EL (cell line): ENCODE measurements at places on chromosomes 13 and 19.

DNA sequence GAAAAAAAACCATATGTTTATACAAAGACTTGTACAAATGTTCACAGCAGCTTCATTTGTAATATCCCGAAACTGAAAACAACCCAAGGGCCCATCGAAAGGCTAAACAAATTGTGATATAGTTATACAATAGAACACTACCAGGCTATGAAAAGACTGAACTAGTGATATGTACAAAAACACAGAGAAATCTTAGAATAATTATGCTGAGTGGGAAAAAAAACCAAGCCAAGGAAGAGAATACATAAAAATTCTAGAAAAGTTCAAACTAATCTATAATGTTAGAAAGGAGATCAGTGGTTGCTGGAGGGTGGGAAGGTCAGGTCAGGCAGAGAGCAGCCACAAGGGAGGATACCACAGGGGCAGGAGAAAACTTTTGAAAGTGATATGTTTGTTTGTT lies 7.8 kb downstream of the PABPC3 start:
- no peak for DNase-seq

GRCh38 chr13:105616333-105617075 lies 919.0 kb downstream of the EFNB2 start:
- DNase-seq: peak; percentile 23

DNA sequence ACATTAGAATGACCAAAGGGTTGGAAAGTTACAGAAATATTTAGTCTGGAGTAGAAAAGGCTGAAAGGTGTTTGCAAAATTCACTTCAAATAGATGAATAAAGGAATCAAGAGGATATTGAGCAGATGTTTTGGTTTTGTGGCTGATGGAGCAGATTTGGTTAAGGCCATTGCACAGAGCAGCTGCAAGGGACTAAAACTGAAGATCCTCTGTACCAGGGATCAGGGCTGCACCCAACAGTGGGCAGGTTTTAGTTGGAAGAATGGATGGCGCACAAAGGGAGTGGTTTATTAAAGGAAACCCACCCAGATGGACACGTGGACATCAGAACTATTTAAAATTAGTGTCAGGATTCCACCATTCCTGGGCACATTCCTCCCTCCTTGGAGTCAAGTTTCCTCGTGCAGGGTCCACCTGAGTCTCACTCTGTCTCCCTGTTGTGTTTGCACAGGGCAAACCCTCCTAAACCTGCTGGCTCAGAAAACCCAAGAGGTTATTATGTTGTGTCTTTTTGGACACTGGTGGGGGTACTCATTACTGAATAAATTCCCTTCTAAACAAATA lies 9.2 kb upstream of the UBAC2 start:
- DNase-seq: no peak

DNA sequence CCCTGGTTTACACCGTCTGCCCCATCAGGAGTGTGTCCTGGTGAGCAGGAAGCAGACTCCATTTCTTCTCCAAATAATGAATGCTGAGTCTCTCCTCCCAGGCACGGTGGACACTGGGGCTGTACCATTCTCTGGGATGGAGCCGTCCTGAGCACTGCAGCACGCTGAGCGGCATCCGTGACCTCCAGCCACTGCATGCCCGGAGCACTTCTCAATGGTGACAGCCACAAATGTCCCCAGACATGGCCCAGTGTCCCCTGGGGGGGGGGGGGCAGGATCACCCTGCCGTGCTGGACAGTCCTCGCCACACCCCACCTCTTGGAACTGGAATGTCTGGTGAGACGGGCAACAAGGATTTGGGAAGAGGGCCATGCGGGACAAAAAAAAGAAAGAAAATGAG lies 37.4 kb downstream of the GNG7 start:
- DNase-seq: no peak

GRCh38 chr19:45591004-45591637 lies 6.5 kb upstream of the OPA3 start:
- DNase-seq: no peak

GRCh38 chr13:87274209-87274819 lies 396.9 kb upstream of the SLITRK5 start:
- no peak for DNase-seq

DNA sequence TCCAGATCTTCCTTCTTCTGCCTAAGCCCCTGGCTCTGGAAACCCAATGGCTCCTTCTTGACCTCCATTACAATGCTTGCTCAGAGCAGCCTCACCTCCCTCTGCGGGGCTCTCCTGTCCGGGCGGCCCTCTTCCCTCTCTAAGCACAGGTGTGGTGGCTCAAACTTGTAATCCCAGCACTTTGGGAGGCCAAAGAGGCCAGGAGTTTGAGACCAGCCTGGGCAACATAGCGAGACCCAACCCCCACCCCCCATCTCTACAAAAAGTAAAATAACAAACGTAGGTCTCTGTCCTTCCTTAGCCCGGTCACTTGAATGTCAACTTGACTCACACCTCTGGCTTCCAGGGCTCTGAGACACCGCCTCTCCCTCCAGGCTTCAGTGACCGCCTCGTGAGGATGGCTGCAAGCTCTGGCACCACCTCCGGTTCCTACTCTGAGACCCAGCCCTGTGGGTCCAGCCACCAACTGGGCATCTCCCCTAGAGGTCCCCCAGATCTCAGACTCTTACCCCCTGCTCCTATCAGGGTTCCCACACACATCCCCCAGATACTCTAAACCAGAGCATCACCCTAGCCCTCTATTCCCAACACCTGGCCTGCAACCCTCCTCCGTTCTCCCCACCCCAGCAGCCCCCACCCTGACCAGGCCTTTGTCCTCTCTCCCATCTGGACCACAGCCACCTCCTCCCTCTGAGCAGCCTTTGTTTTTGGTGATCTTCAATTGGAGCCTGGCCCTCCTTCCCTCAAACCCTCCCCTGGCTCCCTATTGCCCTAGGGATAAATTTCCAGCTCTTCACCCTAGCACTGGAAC lies 4.7 kb upstream of the TLE2 start:
- DNase-seq: no peak

DNA sequence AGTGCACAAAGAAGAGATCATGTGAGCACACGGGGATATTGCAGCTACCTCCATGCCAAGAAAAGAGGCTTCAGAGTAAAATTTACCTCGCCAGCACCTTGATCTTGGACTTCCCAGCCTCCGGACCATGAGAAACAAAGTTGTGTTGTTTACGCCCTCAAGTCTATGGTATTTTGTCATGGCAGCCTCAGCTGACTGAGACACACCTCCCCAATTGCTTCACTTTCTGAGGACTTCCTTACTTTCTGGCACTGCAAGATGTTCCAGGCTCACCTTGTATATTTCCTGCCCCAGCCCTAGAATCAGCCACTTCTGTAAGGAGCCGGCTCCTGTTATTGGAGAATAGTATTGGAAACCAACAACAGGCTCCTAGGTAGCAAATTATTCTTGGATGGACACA lies 6.6 kb upstream of the CEBPG start:
- no peak for DNase-seq

DNA sequence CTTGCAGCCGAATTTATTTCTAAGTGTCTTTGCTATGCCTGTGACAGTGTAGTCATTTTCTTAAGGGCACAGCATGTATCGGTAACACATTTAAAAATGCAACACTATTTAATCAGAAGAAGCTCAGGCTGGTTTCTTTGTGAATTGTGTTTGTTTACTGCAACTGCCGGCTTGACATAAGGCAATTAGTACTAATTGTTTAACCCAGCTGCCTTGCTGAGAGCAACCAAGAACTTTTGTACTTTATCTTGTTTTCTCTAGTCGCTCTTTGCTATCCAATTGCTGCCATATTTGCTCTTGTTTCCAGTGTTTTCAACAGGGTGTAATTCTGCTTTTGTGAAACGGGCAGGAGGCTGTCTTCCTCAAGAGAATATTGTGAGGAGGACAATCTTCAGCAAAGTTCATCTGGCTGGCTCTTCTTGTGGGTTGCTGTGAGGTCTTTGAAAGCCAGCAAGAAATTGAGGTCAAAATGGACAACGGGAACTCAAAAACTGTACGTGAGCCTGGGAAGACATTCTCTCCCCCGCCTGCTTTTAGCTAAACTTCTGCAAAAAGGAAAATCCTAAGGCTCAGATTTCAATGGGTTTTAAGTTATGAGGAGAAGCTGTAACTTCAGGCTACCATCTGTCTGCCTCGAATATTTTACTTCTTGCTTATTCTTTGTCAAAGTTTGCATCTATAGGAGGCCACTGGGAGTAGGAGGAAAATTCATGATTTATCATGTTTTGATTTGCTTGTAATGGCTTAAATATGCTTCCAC lies 75.8 kb upstream of the TSHZ3 start:
- no peak for DNase-seq

DNA sequence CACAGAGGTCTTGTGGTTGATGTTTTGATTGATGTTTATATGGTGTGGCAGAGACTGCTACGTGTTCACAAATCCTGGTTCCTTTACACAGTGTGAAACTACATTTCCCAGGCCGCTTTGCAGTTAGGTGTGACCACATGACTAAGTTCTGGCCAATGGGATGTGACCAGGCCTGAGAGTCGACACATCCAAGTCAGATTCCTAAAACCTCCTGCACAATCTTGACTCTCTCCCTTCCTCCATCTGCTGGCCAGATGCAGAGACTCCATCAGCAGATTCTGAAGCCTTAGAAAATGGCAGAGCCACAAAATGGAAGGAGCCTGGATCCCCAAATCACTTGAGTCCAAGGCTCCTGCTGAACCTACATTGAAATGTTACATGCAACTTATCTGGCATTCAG lies 12.6 kb downstream of the CD37 start:
- peak; percentile 74 for DNase-seq

DNA sequence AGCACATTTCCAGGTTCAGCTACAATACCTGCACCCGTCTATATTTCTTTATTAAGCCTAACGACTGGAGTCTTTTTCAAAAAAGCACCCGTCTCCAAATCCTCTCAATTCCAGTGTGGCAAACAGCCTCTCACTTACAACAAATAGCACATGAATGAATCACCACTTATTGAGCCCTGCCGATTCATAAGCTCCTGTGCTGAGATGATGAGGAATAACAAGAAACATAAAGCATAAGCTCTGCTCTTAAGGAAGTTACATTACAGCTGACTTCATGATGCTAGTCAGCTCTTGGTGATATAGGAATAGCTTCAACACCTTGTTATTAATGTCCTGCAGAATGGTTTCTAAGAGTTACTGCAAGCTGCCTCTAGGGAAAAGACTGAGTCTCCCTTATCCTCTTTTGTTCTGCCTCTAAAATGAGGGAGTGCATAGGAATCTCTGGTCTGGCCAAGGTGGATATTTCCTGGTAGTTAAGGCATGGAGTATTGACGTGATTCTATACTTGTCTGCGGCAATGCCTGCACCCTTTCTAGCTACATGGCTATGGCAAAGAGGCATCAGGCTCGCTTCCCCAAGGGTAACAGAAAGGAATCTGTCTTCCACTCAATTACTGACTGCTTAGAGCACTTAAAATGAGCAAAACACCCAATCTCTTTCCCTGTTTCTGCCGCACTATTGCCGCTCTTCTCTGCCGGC lies 195.7 kb downstream of the KLF12 start:
- DNase-seq: peak; percentile 90

- no peak for DNase-seq
Observed at GRCh38 chr13:49985129-49985528, 11.7 kb upstream of the TRIM13 start.

DNA sequence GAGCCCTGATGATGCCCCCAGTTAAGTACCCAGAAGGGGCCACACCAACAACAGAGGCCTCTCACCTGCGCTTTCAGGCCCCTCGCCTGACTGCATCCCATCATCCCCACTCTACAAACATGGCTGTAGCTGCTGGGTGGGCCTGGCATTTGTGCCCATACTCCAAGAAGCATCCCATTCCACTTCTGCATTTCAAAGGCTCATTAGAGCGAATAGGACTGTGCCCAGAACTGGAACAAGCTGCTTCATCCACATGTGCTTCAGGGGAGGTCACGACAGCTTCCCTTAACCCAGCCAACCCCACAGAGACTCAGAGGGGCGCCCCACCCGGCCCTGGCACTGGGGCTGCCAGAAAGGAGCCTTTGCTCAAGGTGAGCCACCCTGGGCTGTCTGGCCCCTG lies 156.9 kb downstream of the SIPA1L3 start:
- DNase-seq: no peak

GRCh38 chr13:20363603-20364002 lies 131.5 kb upstream of the GJB6 start:
- no peak for DNase-seq

DNA sequence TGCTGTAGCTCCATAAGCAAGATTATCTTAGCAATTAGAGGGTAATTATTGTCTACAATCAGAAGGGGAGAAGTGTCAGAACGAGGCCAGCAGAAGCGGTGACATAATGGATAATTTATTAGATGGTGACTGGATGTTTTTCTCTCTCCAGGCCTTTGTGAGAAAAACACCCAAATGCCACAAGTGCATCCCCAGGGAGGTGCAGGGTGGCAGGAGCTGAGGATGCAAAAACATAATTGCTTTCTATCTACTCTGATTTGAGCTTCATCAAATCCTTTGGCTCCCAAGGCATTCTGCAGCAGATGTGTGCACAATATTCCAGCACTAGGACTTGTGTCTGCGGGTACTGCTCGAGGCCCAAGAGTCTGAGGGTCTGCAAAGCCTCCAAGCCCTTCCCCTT lies 220.1 kb upstream of the SERP2 start:
- DNase-seq: no peak

- no peak for DNase-seq
Observed at GRCh38 chr19:46366620-46367292, 19.9 kb downstream of the PPP5C start.

- DNase-seq: peak; percentile 30
Observed at GRCh38 chr19:55304279-55304978, 20.6 kb downstream of the BRSK1 start.
